ENCODE measurements at places on chromosomes 3 and 15.

DNA sequence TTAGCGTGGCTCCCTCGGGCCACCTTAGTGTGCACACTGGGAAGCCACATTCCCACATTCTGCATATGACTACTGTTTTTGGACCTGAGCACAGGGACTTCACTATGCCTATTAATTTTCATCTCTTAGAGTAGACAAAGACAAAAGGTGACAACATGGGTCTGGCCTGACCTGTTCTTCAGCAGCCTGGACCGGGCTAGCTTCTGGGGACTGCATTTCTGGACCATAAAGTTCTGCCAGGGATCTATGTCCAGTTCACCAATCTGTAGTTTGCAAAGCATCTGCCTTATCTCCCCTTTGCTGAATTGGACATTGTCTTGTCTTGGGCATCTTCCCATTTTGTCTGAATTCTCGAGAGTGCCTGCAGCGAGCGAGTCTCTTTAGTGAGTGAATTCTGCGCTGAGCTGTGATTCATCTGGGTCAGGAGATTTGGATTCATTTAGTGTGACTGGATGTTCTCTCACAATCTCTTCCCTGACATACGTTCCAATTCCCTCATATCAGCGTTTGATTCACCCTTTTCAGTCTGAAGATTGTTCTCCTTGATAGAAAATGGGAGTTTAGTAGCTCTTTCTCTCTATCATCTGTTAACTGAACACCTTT, 112.2 kb upstream of the PLXNA1 start:
- no peak for DNase-seq

DNA sequence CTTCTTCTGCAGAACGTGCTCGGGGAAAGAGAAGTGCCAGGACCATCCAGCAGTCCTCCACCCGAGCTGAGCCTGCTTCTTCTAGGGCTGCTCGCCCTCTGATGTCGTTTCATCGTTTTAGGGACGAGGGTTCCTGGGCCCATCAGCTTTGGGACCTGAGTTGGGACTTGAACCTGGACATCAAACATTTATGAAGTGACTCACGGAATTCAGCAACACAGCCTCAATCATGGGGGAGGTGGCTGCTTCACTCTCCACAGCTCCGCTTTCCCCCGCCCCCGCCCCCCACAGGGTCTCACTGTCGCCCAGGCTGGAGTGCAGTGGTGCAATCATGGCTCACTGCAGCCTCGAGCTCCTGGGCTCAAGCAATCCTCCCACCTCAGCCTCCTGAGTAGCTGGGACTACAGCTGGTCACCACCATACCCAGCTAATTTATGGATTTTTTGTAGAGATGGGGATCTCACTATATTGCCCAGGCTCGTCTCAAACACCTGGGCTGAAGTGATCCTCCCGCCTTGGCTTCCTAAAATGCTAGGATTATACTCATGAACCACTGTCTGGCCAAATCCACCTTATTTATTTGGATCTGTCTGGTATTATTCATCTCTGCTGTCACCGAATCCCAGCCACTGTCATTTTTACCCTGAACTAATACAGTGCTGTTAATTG, 725 bp upstream of the SCAMP2 start:
- no peak for DNase-seq

GRCh38 chr3:135192929-135193328, 397.9 kb downstream of the EPHB1 start:
- no peak for DNase-seq

DNA sequence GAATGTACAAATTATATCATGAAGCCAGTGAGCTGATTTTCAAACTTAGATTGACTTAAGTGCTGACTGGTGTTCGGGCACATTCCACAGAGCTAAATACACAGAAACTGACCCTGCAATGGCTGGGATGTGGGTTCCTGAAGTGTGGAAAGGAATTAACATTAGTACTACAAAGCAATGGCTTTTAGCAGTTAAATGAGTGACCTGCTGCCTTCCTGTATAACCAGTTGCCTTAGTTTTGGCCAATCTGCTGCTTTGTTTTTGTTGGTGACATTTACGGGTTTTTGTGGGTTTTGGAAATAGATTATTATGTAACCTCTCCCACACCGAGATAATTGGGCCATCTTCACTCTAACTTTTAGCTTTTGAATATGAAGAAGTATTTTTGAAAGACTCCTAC, 2.4 kb upstream of the SKIC8 start:
- DNase-seq, result no peak

DNA sequence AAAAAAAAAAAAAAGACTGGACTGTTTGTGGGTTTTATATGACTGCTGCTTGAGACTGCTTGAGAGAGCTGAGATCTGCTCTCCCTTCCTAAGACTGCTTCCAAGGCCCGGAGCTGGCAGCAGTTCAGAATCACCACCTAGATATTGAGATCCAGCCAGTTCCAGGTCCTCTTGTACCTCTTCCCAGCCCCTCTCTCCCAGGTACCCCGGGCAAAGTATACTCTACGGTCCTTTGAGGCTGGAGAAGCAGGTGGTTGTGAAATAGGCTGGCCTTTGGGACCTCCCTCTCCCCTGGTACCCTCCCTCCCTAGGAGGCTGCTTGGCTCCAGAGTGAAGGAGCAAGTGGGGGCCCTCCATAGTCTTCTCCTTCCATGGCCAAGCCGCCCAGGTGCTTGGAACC, 12.6 kb upstream of the BAHD1 start:
- DNase-seq, result no peak

GRCh38 chr3:151219056-151219455, 16.0 kb upstream of the GPR171 start:
- DNase-seq, result no peak

GRCh38 chr3:73656241-73656890, 31.6 kb upstream of the PDZRN3 start:
- no peak for DNase-seq

DNA sequence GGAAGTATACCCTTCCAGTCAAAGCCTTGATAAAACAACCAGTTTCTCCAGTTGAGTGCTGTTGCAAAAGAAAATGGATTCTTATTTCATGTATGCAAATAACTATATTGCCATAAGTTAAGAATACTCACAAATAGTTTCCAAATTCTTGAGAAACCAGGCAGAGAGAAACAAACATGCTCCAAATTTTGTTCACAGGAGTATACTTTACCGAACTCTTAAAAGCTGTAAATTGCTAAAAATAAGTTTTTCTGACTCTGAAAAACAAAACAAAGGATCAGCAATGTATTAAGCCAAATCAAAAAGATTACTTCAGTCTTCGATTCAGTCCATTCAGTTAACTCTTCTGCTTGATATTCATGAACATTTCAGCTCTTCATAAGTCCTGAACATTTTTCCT, 646.5 kb downstream of the MCTP2 start:
- DNase-seq, result no peak

Measured in stimulated activated CD4-positive, alpha-beta T cell treated with anti-CD3 and anti-CD28 coated beads, Interleukin-1b, Interleukin-23, amount 100 ng/mL, for 24 hours (primary cell).